ENCODE measurements at places on chromosomes 1 and 21.

GRCh38 chr1:223662943-223663342, 2.6 kb downstream of the CAPN8 start:
- DNase-seq: no peak

DNA sequence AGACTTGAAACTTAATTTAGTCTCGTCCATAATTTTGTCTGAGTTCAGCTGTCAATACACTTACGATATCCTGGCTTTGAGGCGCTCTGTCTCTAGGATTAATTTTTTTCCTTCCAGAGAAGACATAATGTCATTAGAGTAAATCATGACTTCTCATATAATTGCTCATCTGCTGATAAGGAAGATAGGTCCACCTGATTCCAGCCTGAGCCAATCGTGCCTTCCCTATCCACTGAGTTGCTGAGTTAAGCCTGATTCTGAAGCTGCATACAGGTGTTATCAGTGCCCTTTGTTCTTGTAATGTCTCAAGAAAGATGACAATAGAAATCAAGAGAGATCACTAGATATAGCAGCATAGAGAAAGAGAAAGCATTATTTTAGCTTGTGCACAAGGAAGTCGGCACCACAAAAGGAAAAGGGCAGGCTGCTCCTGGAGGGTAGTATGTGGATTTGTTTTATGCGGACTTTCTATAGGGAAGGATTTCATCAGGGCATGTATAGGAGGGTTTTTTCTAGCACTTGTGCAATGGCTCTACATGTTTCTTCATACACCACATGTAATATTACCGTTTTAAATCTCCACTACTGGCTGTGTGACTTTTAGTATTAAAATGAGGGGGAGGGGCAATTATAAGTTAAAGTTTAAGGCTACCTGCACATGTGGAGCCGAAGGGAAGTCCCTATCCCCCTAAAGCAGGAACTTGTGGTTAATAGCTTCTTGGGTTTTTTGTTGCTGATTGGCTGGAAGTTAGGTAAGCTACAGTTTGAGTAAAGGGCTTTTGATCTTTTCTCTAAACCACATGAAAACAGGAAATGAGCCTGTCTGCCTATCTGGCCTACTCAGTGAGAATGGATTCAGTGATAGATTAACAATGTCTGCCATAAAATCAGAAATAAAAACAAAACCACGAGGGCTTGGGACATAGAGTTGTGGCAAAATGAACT, 133.4 kb downstream of the PLPPR5 start:
- DNase-seq: peak; percentile 7

DNA sequence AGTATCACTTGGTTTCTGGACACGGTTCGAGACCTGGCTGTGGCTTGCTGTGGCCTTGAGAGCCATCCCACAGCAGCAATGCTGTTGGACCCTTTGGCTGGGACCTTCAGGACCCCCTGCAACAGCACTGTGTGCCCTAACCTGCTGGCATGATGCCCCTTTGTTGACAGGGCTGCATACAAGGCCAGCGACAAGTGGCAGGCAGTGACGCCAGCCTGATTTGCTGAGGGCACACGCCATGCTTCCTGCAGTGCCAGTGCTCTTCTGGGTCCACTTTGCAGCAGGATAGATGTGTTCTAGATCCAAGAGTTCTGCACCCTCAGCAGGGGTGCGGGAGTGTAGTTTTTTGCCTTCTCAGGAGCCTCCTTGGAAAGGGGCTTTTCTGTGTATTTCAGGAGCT, 32.8 kb downstream of the COQ8A start:
- no peak for DNase-seq

GRCh38 chr21:37276377-37276776, 9.2 kb upstream of the VPS26C start:
- no peak for DNase-seq

- DNase-seq: no peak
Measured at GRCh38 chr1:31127266-31127665, 61.7 kb upstream of the PUM1 start.

DNA sequence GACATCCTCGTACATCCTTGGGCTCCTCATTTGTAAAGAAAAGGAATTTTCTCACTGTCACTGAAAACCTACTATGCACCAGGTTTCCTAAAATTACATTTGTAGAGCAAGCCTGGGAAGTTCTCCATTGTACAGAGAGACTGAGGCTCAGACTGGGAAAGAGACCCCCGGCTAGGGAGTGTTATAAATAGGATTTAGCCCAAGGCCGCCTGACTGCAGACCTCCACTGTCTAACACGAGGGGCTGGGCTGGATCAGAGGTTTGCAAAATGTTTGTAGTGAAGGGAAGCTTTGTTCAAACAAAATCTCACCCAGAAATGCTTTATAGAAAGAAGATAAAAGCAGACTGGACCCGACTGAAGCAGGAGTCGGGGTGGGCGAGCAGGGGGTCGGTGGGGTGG, 131.3 kb downstream of the ACTL8 start:
- no peak for DNase-seq

DNA sequence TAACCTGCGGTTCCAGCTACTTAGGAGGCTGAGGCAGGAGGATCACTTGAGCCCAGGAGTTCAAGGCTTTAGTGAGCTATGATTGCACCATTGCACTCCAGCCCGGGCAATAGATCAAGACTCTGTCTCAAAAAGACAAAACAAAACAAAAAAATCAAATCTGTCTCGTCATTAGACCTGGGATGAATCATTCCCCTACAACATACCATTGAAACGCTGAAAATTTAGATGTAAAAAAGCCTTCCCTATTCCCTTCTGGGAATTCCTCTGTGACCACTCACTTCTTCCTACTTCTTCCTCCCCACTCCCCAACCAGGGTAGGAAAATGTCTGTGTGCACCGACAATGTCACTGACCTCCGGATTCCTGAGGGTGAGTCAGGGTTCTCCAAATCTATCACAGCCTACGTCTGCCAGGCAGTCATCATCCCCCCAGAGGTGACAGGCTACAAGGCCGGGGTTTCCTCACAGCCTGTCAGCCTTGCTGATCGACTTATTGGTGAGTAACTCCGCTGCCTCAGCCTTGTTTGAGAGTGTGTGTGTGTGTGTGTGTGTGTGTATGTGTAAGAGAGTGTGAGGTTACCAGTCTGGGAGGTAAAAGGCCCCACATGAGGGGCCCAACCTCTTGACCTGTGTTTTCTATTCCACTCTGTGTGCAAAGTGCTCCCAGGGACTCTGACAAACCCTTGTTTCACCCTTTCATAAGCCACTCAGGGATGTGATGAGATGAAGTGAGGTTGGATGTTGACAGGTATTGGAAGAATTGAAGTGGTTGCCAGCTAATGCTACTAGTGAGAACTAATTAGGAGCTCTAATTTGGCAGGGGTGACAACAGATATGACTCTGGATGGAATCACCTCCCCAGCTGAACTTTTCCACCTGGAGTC, 16.3 kb upstream of the SARS1 start:
- DNase-seq: no peak

DNA sequence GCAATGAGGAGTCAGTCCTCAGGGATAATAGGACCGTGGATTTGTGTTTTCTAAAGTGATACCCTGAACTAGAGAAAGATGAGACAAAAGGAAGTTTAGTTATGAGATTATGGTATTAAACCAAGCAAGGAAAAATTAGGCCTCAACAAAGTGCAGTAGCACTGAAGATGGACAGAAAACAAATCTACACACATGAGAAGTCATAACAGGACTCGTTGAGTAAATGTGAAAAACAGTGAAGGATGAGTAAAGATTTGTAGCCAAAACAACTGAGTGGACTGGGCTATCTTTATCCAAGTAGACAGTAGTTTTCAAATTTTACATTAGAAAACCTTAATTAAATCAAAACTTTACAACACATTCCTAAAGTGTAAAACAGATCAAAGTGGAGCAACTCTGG, 15.0 kb downstream of the EPRS1 start:
- DNase-seq: no peak

GRCh38 chr1:116242741-116243140, 130.3 kb upstream of the ATP1A1 start:
- DNase-seq: no peak

DNA sequence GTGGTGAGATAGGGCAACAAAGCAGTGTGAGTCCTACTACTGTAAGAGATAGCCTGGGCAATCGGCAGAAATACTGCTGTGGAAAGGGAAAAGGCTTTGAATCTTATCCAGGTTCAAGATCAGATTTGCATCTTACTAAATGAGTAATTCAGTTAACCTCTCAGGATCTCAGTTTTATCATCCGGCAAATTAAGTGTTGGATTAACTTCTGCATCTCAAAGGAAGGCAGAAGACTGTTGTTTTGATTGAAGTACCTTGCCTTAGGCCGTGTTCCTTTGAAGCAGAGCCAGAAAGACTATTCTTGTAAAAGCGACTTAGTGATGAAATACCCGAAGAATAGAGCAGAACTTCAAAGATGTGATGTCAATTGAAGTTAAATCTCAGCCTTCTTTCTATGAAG, 612.9 kb upstream of the USP24 start:
- DNase-seq: no peak

- no peak for DNase-seq
Measured at GRCh38 chr1:72891976-72892375, 609.6 kb upstream of the NEGR1 start.

GRCh38 chr1:3729594-3730542, 22.4 kb upstream of the CCDC27 start:
- no peak for DNase-seq

DNA sequence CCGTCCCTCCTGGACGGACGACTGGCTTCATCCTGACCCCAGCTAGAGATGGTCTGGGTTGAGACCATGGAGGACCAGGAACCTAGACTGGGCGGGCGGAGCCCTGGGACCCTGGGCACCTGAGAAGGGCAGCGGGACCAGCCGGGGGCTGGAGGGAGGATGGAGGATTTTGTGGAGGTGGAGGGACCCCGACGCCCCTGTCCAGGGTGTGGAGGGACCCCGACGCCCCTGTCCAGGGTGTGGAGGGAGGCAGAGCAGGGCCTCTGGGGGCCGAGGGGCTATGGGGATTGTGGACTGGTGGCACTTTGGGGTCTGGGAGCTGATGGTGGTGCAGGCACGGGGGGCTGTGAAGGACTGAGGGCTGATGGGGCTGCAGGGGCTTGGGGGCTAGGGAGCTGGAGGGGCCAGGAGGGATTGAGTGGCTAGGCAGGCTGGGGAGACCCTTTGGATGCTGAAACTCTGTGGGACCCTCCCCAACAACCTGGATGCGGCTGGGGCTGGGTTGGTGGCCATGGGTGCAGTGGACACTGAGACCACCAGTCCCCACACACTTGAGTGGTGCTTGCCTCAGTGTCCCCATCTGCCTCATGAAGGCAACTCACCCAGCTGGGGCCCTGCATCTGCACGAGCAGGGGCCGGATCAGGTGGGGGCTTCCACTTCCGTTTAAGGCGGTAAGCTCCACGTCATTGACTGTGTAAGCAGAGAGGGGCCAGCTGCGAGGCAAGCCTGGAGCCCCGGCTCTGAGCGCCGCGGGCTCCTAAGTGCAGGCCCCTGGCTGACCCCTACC, 7.4 kb downstream of the GJC2 start:
- no peak for DNase-seq

DNA sequence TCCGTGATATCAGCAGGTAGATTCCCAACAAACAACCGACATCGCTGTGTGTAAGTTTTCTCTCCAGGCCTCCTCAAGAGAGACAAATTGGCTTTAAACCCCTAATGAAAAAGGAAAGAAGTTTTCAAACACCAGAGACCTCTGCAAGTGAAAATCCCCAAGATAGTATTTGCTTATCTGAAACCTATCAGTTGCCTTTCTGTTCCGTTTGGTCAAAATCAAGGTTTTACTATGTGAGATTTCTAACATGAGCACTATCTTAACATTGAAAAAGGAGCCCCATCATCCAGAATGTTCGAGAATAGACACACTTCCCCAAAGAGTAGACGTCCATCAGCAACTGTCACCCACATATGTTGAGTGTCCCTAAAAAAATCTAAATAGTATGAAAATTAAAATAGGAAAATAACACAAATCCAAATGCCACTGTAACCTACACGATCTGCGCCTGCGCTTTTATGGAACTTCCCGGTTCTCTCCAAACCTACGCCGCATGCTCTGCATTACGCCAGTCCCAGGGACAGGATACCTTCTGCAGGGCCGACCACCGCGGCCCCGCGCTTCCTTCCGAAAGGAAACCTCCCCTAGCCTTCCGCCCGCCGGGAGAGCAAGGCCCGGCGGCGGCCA, 1.4 kb downstream of the SFPQ start:
- DNase-seq: no peak

GRCh38 chr1:155466617-155466972, 96.0 kb downstream of the ASH1L start:
- no peak for DNase-seq

GRCh38 chr1:31216016-31216415, 23.7 kb downstream of the NKAIN1 start:
- no peak for DNase-seq

GRCh38 chr1:115670476-115671175, 28.9 kb downstream of the VANGL1 start:
- DNase-seq: no peak

- DNase-seq: no peak
Measured at GRCh38 chr1:39572379-39573096, 4.1 kb downstream of the PABPC4 start.

GRCh38 chr21:41970751-41971653, 17.2 kb upstream of the C2CD2 start:
- no peak for DNase-seq

DNA sequence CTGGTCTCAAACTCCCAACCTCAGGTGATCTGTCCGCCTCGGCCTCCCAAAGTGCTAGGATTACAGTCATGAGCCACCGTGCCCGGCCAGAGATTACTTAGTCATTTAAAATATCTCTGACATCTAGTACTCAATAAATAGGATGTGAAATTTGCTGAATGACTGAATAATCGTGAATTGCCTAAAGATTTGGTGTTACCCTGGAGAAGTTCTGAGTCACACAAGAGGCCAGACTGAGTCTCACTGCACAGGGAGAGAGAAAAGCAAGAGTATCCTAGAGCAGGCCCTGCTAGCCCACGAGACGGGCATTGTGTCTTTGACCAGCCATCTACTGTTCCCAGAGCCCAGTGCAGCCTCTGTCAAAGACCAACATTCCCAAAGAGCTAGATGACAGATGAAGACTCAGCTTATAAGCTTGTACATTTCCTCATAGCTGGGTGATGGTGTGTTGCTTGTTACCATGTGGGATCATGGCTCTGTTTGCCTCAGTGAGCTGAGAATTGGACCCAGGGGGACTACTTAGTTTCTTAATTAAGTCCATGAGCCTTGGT, 5.6 kb upstream of the EIF4G3 start:
- no peak for DNase-seq

DNA sequence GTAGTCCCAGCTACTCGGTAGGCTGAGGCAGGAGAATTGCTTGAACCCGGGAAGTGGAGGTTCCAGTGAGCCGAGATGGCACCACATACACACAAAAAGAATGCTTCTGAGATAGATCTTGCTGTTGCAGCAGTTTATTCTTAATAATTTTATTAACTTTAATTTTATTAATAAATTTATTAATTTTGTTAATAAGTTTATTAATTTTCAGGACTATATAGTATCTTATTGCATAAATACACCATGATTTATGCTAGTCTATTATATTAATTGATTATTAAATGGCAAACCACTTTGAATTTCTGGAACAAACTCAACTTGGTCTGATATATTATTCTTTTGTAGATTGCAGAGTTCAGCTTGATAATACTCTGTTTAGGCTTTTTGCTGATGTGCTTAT, 99.5 kb downstream of the CLIC6 start:
- no peak for DNase-seq

DNA sequence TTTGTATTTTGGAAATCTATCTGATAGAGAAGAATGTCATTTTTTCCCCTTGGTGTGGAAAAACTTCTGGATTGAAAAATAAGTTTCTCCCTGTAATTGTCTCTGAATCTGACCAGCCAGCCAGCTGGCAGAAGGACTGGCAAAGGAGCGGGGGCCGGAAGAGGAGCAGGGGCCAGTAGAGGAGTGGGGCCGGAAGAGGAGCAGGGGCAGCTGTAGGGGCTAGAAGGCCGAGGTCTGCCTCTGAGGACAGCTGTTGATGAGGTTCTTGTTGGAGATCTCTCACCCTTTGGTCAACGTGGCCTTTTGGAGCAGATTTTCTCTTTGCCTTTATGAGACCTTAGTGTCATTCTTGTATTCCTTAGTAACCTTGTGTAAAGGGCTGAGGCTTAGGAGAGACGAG, 121.8 kb downstream of the GALNT2 start:
- no peak for DNase-seq

Data from GM18507 (cell line).